NCI-H2029 treated with DMSO at 0.1 percent for 48 hours (cell line): ENCODE measurements at places on chromosomes 6 and 20.
A peak's percentile ranks its signal among the peaks of the same experiment; 100 is the strongest.

DNA sequence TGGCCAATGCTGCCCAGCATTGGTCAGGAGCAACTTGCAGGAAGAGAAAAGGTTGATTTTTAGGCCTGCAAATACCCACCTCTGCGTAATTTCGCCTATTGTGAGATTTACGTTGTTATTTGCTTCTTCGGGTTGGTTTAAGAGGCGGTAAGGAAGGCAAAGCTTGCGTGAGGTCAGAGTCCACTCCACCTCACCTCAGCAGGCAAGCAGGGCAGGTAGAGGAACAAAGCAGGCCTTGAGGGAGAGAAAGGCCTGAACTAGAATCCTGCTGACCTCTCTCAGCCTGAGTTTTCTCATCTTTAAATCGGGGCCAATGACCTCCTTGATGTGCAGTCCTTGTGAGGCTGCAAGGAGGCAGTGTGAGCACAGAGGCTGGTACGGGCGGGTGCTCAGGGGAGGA lies 239.1 kb downstream of the CDC5L start:
- no peak for DNase-seq

DNA sequence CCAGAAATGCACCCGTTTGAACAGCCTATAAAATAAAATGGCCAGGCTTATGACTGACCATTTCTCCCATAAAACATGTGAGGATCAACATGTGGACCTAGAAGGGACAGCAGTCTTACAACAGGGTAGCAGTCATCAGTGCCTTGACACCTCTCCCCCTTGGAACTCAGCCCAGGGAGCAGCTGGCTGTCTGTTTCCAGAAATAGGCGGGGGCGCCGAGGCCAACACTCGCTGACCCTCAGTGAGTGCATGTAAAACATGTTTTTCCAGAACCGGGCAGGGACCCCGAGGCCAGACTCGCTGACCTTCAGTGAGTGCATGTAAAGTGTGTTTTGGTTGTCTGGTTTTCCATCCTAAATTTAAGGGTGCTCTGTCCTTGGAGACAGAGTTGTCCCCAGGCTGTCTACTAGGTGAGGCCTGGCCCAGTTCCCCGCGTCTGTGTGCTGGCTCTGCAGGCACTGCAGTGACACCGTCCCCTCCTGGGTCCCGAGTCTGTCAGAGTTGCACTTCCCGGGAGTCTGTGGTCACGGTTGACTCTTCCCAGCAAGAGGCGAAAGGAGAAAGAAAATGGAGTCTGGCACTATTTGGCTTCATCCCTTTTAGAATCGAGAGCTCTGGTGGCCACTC lies 19.8 kb upstream of the ADRM1 start:
- DNase-seq, result no peak

GRCh38 chr6:149896491-149896890 lies 1.4 kb downstream of the RAET1E start:
- DNase-seq, result no peak

- DNase-seq, result peak; percentile 37
These were observed 53.3 kb downstream of the ISM1 start for GRCh38 chr20:13274275-13274861.

- DNase-seq, result no peak
These were observed 5.4 kb upstream of the ZBTB12 start for GRCh38 chr6:31907158-31907813.

- DNase-seq, result no peak
These were observed 8.0 kb downstream of the EIF2S2 start for GRCh38 chr20:34104059-34104458.

DNA sequence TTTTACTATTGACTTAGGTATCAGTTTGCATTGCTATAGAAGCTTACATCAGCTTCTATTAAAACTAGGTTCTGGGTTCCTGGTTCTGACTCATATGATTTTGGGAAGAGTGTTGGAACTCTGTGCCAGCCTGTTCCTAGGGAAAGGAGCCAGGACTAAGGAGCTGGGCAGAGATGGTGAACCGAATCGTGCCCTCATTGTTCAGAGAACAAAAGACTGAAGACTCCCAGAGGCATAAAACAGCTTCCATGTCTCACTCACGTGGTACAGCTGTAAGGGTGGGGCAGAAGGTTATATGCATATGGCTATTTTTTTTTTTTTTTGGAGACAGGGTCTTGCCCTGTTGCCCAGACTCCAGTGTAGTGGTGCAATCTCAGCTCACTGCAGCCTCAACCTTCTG lies 89.1 kb upstream of the THBS2 start:
- no peak for DNase-seq

DNA sequence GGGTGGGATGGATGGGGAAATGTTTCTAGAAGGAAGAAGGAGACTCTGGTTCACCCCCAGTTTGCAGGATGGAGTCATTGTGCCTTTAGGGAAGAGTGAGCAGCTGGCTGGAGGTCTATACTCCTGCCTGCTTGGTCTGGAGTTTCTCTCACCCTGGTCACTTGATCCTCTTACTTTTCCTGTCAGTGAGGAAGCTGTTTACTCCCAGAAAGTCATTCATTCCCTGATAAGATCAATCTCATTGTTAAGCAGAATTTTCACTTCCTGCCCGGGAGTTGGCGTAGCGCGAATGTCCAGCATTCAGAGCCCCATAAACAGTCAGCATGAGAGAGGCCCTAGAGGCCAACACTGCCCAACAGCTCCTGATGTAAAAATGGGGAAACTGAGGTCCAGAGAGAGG lies 70.4 kb upstream of the SIRPA start:
- DNase-seq, result no peak

- peak; percentile 59 for DNase-seq
These were observed 136.9 kb upstream of the SUPT3H start for GRCh38 chr6:45514454-45515230.
